ENCODE measurements at places on chromosomes 1 and 21.

DNA sequence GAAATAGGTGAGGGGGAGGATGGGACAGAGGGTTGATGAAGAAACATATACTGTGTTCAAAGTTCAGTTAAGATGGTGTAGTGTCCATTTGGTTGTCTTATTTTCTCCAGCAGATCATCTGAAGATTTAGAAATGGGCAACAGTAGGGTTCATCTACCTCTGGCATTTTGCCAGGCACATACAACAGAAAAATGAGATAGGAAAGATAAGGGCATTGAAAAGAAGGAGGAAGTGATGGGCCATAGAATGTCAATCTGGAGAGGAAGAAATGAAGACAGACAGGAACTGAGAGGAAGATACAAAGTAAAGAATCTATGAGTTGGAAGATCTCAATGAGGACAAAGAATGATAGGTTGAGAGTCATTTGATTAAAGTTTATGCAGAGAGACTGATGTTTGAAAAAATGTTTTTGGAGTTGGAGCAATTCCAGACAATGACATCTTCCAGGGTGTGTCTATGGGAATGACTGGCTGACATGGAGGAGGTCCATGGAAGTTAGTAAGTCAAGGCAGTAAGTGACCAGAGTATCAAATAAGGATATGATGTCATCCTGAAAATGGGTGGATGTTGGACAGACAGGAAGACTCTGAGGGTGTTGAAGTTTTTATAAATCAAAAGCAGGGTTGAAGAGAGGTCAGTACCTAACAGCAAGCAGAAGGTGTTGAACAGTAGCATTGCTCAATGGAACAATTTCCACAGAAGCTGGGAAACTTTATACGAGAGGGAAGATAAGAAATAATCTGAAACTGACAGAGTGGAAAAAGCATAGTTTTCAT, 18.7 kb upstream of the CD55 start:
- peak; percentile 19 for DNase-seq

- peak; percentile 66 for DNase-seq
These were observed 7.9 kb downstream of the MYBPHL start for GRCh38 chr1:109298666-109299557.

- DNase-seq, result no peak
These were observed 458.9 kb upstream of the RGS18 start for GRCh38 chr1:191699343-191699742.

- no peak for DNase-seq
These were observed 5.3 kb upstream of the SFT2D2 start for GRCh38 chr1:168220470-168220871.

- DNase-seq, result peak; percentile 16
These were observed 2.0 kb downstream of the CSRP1 start for GRCh38 chr1:201504799-201505502.

DNA sequence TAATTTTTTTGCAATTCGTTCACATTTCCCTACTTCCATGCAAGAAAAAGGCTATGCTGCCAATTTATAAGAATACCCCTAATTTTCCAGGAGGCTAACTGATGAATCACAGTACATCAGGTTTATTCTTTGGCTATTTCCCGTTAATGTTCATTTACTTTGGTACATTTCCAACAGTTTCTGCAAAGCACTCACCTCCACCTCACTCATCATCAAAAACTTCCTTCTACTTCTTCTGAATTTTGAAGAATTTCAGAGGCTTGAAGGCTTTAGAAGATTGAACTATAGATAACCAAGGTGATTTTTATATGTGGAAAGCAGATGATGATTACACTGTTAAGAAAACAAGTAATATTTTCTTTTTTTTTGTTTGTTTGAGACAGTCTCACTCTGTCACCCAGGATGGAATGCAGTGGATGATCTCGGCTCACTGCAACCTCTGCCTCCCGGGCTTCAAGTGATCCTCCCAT, 60.5 kb upstream of the HP1BP3 start:
- peak; percentile 40 for DNase-seq

DNA sequence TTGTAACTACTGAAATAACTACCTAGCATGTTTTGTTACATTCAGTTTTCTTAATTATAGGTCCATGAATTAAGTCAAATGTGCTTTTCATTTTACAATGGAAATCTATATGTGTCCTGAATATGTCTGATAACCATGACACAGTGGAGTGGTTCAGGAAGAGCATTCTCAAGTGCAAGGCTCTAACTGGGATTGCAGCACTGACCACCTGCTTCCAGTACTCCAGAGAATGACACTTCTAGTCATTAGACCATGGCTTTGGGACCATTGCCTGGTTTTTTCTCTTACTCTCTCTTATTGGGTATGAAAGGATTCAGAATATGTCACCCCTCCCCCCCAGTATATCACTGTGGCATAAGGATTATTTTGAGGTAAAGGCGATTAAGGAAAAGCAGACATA, 204.9 kb upstream of the CACYBP start:
- DNase-seq, result no peak

DNA sequence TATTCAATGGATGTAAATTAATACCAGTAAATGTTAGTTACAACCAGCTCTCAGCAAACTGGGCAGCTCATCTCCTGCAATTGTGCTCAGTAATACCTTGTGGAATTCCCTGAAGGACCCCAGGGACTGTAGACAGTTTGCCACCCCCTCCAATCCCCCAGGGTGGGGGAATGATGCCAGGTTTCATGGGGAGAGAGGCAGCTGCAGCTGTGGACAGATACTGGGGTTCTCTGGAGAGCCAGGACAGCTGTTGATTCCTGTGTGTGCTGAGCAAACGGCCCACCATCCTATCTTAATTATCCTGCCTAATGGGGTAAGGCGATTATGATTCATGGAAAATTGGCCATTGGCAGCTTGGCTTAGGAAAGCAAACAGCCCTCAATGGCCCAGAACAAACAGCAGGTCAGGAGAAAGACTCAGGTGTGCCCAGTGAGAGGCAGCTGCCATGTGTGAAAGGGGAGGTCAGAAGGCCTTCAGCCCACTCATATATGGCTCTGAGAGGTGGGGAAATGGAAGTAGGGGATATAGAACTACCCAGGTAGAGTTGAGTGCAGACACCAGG, 148.9 kb upstream of the CTTNBP2NL start:
- no peak for DNase-seq

DNA sequence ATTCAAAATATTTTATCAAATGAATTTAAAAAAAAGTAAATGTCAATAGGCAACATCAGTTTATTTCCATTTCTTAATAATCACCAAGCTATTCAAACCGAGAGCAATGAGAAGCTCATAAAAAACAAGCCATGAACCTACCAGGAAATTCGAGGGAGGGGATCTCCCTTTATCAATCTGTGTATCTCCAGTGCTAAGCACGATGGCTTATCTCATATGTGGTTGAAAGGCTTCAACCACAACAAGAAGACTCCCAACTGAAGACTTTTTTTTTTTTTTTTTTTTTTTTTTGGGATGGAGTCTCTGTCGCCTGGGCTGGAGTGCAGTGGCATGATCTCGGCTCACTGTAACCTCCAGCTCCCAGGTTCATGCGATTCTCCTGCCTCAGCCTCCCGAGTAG, 833.3 kb downstream of the USP25 start:
- no peak for DNase-seq

DNA sequence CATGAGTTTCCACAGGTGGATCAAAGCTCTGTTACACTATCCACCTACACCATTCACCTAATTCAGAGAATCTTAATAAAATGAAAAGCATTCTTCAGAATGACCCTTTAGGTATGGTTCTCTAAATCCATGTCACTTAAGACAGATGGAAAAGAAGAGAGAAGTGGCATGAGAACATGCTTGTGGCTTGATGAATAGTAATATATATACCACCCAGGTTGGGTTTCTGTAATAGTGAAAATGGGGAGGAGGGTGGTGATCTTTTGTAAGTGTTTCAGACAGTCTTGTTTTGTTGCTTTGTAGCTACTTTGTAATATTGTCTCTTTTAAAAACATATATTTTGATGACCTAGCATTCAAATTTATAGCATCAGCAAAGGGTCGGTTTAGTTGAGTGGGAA, 469.8 kb downstream of the USP25 start:
- no peak for DNase-seq

GRCh38 chr1:237005674-237006073, 1.4 kb upstream of the MT1HL1 start:
- DNase-seq, result no peak

DNA sequence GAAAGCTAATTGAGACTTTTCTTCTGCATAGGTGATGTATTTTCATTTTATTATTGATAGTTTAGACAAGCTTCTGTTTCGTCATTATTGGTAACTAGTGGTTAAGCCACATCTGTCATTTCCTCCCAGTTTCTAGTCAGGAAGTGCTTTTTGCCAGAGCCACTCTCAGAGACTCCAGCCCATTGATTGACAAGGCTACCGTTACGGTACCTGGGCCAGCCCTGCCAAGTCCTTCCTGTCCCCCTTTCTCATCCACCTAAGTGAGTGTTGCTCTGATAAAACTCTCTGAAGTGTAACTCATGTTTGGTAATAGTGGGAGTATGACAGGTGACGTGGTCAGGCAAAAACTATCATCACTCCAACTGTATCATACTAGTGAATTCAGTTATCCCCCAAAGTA, 29.6 kb upstream of the AGL start:
- DNase-seq, result no peak

- no peak for DNase-seq
These were observed 46.5 kb downstream of the COQ8A start for GRCh38 chr1:226986496-226987178.

DNA sequence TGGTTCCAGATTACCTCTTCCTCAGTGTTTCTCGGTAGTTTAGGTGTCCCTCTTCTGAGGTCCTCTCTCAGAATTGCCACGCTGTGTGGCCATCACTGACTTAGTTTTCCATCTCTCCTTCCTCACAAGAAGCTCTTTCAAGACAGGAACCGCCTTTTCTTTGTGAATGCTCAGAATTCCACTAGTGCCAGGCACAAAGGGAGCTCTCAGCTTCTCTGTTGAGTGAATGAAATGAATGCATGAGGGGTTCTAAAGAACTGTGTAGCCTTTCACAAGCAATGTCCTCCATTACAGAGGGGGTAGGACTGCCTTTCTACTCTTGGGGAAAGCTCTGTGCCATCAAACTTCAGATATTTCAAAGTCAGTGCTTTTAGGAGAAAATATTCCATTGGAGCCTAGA, 546.8 kb downstream of the RWDD3 start:
- no peak for DNase-seq

DNA sequence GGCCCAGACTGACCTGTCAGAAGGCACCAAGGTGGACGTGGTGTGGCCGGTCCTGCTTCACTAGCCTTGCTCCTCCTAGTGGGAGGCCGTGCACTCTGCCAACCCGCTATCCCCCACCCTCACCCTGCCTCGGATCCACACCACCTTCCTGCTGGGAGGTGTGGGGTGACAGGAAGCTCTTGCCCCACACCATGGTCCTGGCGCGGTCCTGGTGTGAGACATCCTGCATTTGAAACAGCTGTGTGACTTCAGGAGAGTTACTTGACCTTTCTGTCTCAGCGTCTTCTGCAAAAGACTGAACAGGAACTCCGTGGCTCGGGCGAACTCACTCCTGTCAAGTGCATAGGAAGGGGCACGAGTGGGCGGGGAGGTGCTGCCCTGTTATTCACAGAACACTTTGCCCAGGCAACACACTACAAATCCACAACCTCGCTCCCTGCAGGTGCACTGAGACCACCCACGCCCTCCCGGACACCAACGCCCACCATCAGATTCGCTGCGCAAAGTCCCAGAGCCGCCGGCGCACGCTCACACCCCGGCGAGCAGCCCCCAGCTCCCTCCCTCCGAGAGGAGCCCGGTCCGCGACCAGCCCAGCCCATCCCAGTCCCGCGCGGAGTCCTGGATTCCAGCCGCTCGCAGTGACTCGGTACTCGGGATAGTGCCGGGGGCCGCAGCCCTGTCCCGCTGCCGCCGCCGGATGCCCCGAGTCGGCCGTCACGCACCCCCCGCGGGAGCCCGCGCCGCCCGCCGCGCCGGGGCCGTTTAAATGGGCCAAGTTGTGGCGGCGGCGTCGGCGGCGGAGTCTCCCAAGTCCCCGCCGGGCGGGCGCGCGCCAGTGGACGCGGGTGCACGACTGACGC, at the start of gene SAMD11:
SAMD11 (plus strand) TSS at position 793 of the 860 bp plus-strand sequence. CDS start 509 bp downstream, outside the sequence.
- DNase-seq, result peak; percentile 87

DNA sequence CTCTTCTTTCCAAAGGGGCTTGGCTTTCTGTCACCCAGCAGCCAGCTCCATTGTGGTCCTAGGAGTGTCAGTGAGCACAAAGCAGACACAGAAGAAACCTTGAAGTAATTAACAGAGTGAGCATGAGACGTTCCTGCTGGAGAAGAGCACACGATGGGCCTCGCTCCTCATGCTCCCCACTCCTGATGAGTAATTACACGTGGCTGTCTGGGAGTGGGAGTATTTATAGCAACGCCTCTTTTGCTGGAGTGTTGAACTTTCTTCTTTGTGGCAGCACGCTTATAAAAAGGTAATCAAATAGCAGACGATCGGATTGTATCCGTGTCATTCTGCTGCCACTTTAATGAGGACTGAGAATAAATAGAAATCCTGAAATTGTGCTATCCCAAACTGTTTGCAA, 185.8 kb downstream of the CAMTA1 start:
- DNase-seq, result no peak

DNA sequence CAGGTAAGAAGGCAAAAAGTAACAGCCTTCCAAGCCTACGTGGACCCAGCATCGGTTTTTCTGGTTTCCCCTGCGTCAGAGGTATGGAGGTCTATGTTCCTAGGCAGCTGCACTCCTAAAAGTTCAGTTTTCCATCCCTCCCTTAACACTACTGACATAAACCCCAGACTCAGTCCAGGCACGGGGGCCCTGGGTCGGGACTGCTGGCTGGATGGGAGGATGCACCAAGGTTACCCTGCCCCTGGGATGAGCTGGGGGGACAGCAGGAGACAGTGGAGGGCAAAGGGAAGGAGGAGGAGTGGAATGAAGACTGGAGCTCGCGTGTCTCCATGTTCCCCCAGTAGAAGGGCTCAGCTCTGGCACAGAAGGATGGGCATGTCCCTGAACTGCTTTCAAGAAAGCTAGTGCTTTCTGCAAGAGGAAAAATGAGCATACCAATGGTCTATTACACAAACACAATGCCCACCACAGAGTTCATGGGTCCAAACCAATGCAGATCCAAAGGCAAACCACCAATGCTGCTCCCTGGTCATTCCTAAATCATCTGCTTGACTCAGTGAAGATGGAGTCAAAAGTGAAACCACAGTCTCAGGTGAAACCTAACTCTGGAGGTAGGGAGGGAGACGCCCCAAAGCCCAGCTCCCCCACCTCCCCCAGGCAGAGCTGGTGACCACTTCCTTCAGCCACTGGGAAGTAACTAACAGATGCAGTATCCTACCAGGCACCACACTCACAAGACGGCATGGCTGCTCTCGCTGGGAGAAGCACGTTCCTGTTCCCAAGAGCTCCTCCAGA, 54.9 kb downstream of the CD46 start:
- no peak for DNase-seq

Data from epithelial cell of esophagus (primary cell).